ENCODE measurements at places on chromosomes 6 and 20.

GRCh38 chr20:61571221-61571620 is 319.2 kb downstream of the CDH4 start:
- no peak for DNase-seq

GRCh38 chr6:22250486-22250885 is 46.4 kb downstream of the PRL start:
- no peak for DNase-seq

- no peak for DNase-seq
Measured at GRCh38 chr20:14497004-14497403, 159.6 kb upstream of the FLRT3 start.

GRCh38 chr6:136740050-136740974 is 52.0 kb downstream of the MAP3K5 start:
- no peak for DNase-seq
